ENCODE measurements at places on chromosomes 5 and 9.

- no peak for DNase-seq
Measured at GRCh38 chr9:87664153-87665060, 61.5 kb upstream of the CTSL start.

DNA sequence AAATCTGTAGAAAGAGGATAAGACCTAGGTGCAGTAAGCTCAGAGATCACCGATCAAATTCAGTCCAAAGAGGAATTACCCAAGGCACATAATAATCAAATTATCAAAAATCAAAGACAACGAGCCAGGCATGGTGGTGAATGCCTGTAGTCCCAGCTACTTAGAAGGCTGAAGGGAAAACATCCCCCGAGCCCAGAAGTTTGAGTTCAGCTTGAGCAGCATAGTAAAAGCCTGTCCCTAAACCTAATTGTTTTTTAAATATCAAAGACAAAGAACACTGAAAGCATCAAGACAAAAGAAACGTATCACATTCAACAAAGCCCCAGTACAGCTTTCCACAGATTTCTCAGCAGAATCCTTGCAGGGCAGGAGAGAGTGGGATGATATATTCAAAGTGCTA lies 122.9 kb downstream of the CEP120 start:
- no peak for DNase-seq

- DNase-seq, result no peak
Measured at GRCh38 chr5:94312298-94312697, 306.1 kb downstream of the KIAA0825 start.

DNA sequence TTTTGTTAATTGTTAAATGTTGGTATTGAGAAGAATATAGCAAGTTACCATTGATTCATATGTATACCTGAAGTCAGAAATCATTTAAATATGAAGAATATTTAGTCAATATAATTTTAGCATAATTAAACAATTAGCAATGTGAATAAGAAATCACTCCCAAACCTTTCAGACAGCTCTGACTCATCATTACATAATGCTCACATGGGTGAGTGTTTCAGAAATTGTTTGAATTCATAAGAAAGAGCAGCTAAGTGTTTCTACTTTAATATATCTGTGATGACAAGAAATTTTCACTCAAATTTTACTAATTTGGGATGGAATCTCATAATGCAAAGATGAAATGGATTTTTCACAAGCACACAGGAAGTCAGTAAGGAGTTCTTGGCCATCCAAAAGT lies 42.0 kb upstream of the CDC42SE2 start:
- no peak for DNase-seq

GRCh38 chr5:53059281-53059680 lies 50.3 kb downstream of the MOCS2 start:
- no peak for DNase-seq

DNA sequence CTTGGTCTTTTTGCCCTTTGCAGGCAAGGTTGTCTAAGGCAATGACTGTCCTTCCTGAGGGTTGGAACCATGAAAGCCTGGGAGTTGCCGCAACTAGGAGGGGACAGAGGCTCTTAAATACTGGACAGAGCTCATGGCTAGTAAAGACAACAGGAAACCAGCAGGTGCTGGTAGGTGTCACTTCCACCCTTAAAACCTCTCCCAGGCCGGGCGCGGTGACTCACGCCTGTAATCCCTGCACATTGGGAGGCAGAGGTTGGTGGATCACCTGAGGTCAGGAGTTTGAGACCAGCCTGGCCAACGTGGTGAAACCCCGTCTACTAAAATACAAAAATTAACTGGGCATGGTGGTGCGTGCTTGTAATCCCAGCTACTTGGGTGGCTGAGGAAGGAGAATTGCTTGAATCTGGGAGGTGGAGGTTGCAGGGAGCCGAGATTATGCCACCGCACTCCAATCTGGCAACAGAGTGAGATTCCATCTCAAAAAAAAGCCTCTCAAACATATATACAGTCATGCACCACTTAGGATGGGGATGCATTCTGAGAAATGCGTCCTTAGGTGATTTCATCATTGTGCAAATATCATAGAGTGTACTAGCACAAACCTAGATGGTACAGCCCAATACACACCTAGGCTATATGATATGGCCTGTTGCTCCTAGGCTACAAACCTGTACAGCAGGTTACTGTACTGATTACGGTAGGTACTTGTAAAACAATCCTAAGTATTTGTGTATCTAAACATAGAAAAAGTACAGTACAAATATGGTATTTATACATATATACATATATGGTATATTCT lies 102.7 kb downstream of the HSPA4 start:
- DNase-seq, result no peak

DNA sequence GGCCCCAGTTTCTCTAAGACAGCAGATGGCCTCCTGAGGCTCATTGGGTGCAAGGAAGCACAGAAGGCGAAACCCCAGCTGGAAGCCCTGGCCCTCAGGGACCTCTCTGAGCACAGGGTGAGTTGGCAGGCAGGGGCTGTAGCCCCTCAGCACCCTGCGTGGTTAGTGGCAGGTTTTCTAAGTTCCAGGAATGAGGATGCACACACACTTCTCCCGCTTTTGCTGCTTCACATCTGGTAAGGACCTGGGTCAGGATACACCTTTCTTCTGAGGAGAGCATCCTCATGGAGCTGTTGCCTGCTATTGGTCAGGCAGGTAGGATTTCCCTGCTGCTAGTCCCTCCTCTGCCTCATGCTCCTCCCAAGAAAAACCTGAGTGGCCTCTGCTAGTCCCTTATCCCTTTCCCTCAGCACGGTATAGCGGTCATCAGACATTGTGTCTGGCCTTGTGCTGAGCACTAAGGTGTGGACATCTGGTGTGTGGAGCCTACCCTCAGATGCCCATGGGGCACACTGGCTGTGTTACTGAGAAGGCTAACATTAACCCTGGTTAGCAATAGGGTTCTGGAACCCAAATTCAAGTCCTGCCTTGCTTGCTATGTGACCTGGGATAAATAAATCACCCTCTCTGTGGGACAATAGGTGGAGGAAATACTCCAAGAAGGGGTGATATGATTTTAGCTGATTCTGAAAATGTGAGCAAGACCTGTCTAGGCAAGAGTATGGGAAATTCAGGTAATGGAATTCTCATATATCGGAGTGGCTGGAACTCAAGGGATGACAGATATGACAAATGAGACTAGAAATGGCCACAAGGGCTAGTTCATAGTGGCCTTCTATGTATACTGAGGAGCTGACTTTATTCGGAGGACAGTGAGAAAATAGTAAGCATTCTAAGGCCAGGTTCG lies 1.6 kb downstream of the SLC22A4 start:
- no peak for DNase-seq

- DNase-seq, result no peak
Measured at GRCh38 chr9:82621447-82621846, 441.5 kb downstream of the RASEF start.

- DNase-seq, result no peak
Measured at GRCh38 chr9:134413890-134414623, 87.8 kb downstream of the RXRA start.

GRCh38 chr9:77829420-77829819 lies 181.3 kb upstream of the GNA14 start:
- DNase-seq, result no peak

DNA sequence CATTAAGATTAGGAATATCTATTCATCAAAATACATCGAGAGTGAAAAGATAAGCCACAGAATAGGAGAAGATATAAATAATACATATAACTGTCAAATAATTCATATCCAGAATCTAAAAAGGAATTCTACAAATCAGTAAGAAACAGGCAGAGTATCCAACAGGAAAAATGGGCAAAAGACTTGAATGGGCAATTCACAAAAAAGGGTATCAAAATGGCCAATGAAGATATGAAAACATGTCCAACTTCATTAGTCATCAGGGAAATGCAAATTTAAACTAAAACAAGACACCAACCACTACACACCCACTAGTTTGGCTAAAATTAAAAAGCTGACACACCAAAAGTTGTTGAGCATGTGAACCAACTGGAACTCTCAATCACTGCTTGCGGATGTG lies 206.9 kb upstream of the TBC1D2 start:
- no peak for DNase-seq

DNA sequence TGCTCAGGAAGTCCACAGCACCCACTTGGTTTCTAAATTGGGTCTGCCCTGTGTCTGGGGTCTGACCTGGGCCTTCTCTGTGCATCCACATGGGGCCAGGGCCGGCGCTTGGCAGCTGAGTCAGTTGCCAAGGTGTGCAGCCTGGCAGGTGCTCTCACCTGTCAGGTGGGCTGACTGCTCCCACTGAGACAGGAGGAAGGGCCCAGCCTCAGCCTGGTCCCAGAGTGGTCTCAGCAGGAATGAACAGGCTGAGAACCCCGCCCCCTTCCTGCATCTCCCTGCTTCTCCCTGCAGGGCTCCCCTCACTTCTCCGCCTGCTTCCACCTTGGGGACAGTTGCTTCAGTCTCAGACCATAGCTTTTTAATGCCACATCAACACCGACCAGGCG lies 60.5 kb downstream of the BARX1 start:
- DNase-seq, result no peak

DNA sequence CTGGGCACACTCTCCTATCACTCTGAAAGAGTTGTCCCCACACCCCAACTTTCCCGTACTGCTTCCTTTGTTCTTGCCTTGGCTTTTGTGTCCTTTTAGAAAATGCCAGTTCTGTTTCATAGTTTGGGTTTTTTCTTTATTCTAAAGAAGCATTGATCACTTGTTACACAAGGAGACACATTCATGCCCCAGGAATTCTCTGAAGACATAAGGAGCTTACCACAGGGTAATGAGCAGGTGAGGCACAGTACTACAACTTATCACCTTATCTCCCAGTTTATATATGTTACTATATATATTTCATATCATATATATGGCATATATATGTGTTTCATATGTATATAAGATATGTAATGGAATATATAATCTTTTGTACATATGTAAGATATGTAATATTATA lies 6.5 kb upstream of the SSBP2 start:
- no peak for DNase-seq

- DNase-seq, result no peak
Measured at GRCh38 chr9:89439571-89439970, 58.3 kb downstream of the SEMA4D start.

- no peak for DNase-seq
Measured at GRCh38 chr5:83441747-83442146, 29.8 kb upstream of the VCAN start.

DNA sequence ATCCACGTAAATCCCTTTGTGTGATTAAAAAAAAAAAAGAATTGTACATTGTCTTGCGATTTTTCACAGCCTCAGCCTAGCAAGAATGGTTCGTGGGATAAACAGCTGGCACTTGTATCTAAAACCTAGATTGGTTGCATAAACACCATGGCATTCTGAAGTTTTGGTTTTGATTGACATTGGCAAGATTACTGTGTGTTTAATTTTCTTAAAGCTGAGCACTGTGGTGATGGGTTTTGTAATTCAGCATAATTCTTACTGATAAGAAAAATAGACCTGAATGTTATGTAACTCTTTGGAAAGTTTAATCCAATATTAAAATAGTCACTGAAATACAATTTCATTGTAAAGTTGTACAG lies 23.4 kb upstream of the ANKRD18A start:
- DNase-seq, result no peak

DNA sequence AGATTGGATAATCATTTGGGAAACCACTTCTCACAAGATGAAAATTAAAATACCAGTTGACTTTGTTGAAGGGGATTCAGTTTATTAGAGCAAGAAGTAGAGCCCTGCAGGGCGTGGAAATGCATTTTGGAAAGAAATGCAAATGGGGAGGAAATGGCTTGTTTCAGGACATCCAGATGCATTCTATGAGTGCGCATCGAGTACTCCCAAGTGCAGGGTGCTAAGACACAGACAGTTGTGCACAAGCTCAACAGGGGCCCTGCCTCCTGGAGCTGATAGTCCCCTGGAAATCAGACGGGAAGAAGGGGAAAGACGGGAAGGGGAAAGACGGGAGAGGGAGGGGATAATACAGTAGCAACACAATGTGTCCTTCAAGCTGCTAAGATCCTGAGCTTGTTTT lies 64.0 kb downstream of the NSUN2 start:
- DNase-seq, result no peak

DNA sequence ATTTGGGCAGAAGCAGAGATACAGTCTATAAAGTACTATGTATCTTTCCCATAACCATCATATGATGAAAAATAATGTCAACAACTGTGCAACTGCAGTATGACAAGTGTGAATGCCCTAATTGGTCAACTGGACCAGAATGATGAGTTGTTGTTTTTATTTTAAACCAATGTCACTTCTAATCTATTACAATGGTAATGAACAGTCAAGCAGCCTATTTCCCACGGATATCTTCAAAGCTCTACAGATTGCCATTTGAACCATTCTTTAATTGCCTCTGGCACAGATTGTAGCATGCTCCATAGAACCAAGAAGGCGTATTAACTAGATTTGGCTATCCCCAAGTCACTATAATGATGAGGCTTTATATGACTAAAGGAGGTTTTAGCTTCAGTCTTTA lies 233.6 kb downstream of the TRPM3 start:
- no peak for DNase-seq

- no peak for DNase-seq
Measured at GRCh38 chr5:148083203-148083602, 19.4 kb downstream of the SPINK5 start.

DNA sequence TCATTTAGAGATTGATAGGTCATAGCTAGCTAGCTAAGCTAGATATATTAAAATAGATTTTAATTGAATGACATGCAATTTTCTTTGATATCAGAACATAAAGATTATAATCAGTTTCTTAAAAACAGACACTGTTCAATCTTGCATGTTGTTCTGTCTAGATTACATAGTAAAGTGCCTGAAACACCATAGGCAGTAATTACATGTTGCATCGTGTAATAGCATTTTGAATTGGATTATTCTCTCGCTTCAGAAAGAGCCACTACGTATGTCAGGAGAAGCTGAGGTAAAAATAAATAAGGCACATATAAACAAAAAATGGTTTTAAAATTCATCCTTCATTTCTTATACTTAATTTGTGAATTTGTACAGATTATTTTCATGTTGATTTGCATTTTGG lies 148.0 kb upstream of the CDH12 start:
- DNase-seq, result no peak

DNA sequence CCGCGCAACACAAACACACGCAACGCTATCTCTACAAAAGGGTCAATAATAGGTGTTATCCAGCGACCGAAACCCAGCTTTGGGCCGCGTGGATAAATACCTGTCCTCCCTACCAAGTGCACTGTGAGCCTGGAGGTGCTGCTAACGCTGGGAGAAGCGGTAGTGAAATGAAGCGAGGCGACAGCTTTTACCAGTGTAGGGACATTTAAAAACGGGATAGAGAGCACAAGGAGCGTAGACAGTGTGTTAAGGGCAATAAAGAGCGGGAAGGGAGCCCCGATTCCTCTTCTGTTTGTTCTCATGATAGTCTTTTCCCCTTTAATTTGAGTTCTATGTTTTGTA lies 421 bp upstream of the DEPDC1B start:
- DNase-seq, result no peak

All from GM18507 (cell line).